ENCODE measurements at places on chromosomes 7 and 10.

DNA sequence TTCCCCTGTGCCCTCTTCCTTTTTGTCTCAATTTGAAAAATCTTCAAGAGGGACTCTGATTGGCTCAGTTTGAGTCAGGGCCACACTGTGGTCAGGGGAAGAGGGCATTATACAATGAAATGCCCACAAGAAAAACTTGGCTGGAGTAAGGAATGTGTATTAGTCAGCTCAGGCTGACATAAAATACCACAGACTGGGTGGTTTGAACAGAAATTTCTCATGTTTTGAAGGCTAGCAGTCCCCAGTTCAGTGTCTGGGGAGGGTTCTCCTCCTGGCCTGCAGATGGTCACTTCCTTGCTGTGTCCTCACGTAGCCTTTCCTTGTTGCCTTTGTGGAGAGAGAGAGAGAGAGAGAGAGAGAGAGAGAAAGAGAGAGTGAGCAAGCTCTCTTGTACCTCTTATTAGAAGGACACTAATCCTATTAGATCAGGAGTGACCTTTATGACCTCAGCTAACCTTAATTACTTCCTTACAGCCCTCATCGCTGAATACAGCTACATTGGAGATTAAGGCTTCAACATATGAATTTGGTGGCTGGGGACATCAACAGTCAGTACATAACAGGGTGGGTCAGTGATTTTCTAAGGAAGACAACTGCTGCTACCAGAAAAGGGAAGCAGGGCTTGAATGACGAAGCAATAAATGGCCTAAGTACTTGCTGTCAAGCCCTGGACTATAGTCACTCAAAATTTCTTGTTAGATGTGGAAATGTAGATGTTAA, 25.8 kb upstream of the FAM13C start:
- DNase-seq = no peak

GRCh38 chr10:114239117-114239993, at the start of gene VWA2:
Gene VWA2 (plus strand): TSS chr10:114239254. CDS start chr10:114248714, 9,460 bp downstream.
- peak; percentile 52 for DNase-seq

DNA sequence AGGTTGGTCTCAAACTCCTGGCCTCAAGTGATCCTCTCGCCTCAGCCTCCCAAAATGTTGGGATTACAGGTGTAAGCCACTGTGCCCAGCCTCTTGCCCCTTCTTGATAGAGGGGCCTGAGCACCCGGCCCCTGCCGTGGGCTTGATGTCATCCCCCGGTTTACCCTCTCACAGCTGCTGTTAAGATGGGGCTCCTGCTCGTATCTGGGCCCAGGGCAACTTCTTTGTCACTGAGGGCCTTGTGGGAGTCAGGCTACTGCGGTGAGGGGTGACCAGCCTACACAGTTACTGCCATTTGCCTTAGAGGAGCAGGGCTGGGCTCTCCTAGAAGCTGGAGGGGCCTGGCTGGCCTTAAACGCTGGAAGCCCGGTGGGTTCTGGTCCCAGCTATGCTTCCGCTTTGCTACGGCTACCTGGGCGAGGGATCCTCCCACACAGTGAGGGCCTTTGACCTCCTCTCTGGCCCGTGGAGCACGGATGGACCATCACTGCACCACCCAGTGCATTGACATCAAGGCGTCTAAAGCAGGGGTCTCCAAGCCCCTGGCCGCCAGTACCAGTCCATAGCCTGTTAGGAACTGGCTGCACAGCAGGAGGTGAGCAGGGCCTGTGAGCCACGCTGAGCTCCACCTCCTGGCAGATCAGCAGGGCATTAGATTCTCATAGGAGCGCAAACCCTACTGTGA, 1.1 kb upstream of the TMEM130 start:
- no peak for DNase-seq

DNA sequence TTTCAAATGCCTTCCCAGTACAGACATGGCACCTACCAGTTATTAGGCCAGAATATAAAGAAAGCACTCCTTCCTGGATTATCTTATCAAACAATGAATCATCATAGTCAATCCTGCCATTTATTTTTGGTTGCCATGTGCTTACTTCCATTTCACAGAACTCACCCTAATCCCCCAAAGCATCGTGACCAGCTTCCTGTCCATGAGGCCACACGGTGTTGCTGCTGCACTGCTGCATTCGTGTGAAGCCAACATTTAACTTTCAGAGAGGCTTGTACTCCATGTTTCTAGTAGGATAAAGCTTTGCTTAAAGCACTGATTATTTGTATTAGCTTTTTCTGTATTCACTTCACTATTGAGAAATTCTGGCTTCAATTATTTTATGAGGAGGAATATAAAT, 14.4 kb downstream of the COL28A1 start:
- DNase-seq = no peak

DNA sequence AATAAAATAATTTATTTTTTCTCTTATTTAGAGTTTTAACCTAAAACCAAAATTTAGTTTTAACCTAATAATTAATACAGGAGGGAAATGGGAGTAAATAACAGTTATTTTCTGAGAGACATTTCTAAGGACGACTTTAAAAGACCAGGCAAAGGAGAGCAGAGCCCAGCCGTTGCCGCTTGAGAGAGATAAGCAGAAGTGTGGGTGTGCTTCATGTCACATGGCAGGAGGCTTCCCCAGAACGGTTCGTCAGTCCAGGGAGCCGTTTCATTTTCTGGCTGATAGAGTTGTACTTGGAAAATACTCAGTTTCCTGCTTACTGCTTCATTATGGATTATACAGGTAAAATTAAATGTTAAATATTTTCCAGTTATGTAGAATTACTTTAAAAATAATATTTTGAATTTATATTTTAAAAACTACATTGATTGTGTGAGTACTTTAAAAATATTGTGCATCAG, 61.4 kb downstream of the ST7 start:
- DNase-seq = peak; percentile 52

- no peak for DNase-seq
Measured at GRCh38 chr7:127903892-127904669, 127.2 kb downstream of the LRRC4 start.

GRCh38 chr10:34337917-34338316, 477.2 kb downstream of the PARD3 start:
- no peak for DNase-seq

DNA sequence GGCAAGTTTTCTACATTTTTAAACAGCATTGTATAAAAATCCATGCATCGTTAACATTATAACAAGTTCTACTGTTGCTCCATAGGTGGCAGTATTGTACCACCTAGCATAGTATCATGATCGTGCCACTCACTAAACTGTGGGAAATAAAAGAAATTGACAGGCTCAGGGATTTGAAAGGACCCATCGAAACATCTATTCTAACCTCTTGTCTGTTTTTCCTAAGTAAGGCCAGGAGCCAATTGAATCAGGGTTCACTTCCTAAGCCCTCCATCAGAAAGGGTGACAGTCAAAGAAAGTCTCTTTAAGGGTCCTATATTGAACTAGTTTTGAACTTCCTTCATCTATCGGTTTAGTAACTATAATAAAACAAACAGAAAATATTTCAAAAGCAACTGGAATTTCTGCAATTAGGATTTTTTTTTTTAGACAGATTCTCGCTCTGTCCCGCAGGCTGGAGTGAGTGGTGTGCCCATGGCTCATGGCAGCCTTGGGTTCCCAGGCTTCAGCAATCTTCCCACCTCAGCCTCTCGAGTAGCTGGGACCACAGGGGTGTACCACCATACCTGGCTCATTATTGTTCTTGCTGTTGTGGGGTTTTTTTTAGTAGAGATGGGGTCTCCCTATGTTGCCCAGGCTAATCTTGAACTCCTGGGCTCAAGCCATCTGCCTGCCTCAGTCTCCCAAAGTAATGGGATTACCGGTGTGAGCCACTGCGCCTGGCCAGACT, 9.4 kb downstream of the HACD1 start:
- no peak for DNase-seq

GRCh38 chr10:118594392-118595063, 920 bp downstream of the PRLHR start:
- DNase-seq = peak; percentile 49

DNA sequence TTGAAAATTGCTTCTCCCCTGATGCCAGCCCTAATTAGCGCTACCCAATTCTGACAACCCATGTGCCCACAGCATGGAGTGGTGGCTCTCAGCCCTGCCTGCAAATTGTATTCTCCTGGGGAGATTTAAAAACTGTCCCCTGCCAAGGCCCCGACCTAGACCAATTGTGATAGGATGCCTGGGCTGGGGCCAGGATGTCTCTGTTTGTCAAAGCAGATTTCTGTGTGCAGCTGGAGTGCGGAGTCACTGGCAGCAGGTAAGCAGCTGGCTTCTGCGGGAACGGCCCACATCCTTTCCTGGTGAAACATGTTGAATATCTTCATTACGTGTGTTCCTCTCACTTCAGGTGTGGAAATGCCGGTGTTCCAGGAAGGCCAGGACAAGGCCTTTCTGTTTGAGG, 238.6 kb downstream of the WDR37 start:
- DNase-seq = no peak

GRCh38 chr10:128924918-128925317, 542.1 kb upstream of the MGMT start:
- no peak for DNase-seq

- no peak for DNase-seq
Measured at GRCh38 chr7:50682079-50682478, 100.6 kb downstream of the GRB10 start.

- no peak for DNase-seq
Measured at GRCh38 chr7:43872406-43873110, 3.2 kb upstream of the MRPS24 start.

GRCh38 chr7:34191162-34191561, 285.8 kb downstream of the BMPER start:
- no peak for DNase-seq

- DNase-seq = no peak
Measured at GRCh38 chr10:4635388-4635787, 190.6 kb upstream of the AKR1E2 start.

DNA sequence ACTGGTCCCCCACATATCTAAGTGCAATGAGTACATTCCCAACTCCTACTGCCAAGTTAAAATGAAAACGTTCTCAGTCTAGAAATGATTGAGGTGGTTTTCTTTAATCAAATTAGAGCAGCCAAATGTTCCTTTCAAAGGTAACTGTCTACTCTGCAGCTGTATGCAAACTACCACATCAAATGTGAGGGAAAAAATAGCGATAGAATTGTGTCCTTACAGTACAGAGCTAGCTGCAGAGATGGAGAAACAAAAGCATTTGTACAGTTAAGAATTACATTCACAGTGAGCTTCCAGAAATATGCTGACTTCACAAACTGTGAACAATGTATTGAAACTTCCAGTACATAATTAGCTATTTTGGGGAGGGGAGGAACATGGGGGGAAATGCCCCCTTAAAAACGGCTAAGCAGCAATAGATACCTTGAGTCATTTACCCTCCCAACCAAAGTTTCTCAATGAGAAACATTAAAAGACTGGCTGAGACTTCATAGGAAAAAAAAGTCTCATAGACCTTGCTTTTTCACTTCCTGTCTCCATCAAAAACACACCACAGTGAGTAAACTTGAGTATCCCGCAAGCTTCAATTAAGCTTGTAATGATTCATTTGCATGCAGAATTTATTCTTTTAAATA, 22.9 kb downstream of the CDK6 start:
- DNase-seq = no peak

GRCh38 chr7:84524714-84525694, 330.4 kb upstream of the SEMA3A start:
- no peak for DNase-seq

- DNase-seq = no peak
Measured at GRCh38 chr10:23521735-23522134, 82.9 kb downstream of the OTUD1 start.

DNA sequence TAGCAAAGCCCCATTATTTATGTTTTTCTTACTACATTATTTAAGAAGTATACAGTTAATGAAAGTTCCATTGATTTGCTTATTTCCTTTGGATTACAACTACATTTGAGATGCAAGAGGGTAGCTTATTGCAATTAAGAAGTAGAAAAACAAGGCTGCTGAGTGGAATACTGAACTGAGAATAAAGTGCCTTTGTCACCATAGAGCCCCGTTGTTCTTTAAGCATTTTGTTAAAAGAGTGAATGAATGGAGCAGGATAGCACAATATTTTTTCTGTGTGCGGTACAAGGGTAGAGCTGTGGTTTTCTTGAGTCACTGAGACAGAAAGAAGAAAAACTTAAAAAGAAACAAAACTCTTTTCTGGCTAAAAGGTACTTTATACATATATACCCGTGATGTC, 45.6 kb downstream of the ZNF277 start:
- no peak for DNase-seq

DNA sequence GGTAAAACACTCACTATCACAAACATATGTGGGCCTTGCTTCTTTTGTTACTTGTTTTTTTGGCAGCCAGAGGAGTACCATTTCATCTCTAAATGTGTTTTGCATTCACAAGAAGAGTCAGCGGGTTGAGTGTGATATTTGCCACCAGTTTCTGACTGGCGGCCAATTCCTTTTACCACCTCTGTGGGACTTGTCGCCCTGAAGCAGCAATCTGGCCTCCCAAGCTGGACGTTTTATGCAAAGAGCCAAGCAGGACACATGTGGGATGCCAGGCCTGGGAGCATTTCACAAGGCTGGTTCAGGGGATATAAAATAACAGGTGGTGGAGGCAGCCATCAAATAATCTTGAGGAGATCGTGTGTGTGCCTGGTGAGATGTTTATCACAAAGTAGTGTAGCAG, 61.8 kb upstream of the TRIL start:
- DNase-seq = no peak

DNA sequence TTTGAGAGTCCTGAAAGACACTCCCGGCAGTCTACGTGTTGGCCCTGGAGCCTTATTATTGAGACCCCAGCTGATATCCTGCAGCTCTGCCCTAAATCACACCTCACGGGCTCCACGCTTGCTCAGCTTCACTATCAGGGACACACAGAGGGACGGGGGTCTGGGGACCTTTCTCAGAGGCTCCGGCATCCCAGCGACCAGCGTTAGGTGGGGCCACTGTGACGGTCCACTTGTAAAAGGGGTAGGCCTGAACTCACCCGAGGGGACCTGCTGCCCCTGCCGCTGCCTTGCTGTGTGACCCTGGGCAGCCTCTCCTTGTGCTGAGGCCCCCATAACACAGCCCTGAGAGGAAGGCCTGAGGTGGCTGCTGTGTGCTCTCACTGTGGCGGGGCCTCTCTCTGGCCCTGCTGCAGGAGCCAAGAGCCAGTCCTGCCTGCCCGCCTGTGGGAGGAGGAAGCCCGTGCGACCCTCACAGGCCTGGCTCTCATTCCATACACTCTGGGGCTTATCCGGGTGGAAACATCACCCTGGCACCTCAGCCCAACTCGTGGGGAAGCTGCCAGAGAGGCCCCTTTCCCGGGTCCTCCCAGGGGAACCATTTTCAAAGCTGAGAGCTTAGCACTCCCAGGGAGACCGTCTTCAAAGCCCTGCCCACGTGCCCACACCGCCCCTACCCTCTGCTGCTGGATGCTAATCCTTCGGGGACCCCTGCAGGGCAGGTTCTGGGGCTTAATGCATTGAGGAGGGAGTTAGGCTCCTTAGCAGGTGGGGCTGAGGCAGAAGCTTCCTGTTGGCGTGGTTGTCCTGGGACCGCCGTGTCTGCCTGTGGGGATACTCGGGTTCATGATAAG, 21.7 kb downstream of the AQP1 start:
- no peak for DNase-seq

DNA sequence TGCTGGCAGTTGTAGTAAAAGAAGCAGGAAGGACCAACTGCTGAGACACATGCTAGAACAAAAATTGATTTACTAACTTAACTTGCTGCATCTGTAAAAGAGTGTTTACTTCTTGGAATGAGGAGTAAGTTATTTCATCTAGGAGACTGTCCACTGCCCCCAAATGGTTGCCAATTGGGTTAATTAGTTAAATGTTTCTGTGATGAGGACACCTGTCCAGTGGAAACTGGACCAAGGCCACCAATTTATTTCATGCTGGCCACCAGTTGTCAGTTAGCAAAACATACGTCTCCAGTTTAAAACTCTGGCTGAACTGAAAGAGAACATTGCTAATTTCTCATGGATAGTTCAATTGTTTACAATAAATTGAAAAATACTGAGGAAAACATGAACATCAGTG, 191.7 kb downstream of the PPP1R9A start:
- no peak for DNase-seq
